ENCODE measurements at places on chromosomes 7 and 10. TPM values are rescaled to one million over a fixed set of nuclear protein-coding genes. Genes with fewer than 3 reads are reported as not detected.

The NT5C3A gene
- total RNA-seq: 12.2 TPM

The CADPS2 gene
- 8.6 TPM for total RNA-seq

The FAM25A gene
- total RNA-seq: not detected

The GPR85 gene
- total RNA-seq: 2.6 TPM

All from smooth muscle cell of the umbilical artery (primary cell).